RKO (cell line): ENCODE measurements at places on chromosomes 2 and 18.

GRCh38 chr2:234753701-234754100 lies 198.1 kb upstream of the SH3BP4 start:
- DNase-seq = no peak

DNA sequence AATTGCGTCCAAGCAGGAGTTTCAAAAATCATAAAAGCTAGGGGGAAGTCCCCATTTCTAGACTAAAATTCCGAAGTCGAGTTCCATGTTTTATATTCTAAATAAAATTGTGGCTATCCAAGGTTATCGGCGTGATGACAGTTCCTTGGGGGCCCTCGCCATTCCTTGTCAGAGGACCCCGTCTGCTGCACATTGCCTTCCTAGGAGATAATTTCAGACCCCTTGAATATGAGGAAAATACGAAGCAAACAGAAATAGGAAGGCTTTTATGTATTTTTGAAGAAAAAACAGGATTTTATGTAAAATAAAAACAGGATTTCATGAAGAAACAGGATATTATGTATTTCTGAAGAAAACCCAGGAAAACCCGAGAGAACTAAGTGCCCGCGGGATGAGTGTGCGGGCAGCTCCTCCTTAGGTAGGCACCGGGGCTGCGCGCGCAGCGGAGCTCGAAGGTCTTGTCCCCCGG lies 465 bp upstream of the PLEKHA3 start:
- DNase-seq = no peak

DNA sequence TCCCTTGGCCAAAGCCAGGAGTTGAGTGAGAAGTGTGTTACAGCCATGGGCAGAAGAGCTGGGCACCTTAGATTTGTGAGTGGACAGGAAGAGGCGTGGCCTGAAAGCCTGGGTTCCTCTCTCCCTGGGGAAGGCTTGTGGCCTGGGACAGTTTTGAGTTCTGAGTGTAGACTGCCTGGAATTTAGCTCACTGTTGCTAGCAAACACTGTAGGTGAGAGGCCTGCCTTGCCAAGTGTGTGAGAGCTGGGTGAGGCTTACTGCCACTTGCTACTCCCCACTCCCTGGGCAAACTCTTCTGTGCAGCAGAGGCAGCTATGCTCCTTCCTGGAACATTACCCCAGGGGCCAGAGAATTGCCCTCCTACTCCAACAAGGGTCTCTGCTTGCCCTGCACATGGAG lies 150.0 kb upstream of the GALNT5 start:
- DNase-seq = no peak

- DNase-seq = no peak
Measured at GRCh38 chr2:15642815-15643500, 51.3 kb downstream of the DDX1 start.

DNA sequence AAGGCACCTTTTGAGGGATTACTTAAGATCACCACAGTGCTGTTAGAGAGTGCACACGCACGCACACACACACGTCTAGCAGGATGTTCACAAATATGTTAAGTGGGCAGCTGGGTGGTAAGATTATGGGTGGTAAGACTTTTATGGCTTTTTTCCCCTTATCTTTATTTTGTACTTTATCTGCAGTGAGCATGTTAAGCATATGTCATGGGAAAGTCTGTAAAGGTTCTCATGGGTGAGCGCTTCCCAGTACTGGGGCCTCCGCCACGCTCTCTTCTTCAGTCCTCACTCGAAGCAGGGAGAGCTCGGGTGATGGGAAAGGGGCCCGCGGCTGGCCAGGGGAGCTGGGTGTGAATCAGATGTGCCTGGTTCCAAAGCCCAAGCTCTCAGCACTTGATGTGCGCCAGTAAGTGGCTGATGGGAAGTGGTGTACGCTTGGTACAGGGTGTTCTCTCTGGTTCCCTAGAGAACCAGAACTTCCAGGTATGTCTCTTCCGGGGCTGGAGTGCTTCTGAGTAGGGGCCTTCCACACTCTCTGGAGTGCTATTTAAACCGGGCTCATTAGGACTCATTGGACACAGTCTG lies 83.9 kb upstream of the YWHAQ start:
- DNase-seq = no peak

- no peak for DNase-seq
Measured at GRCh38 chr2:67652679-67653078, 255.5 kb downstream of the ETAA1 start.

DNA sequence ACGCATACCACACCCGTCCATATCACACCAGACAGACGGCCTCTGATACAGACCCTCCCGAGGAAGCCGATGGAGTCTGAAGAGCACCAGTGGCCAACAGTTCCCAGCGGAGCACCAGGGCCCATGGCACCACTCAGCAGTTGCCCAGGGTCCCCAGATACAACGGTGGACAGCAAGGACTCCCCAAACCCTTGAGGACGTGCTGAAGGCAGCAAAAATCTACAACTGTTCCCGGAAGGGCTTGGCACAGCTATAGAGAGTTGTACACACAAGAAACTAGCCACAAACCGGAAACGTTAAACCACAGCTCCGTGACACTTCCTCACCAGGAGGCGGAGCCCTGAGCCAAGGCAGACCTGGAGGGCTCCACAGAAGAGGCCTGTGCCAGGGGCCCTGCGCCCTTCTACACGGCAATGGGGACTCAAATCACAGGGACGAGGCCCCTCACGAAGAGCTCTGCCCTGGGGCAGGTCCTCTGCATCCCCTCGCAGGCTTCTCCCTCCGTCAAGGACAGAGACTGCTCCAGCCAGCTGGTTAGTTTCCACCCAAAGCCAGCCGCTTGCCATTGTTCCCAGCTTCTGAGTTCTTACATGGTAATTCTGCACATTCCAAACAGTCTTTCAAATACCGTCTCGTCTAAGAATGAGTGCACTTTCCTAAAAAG lies 133.4 kb downstream of the HDAC4 start:
- no peak for DNase-seq

DNA sequence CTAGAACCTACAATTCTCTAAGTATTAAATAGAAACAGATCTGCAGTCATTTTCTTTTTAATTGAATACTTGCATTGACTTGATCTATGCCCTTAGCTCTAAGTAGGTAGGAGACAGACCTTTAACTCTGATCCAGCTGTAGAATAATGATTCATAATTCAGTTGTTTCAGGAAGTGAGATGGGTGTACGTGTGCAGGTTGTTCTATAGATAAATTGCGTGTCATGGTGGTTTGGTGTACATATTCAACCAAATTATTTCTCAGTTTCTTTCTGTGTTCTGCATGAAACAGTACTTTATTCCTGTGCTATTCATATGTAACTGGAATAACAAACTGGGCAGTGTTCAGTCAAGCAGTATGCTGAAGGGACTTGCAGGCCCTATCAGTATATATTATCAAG lies 34.3 kb upstream of the CD226 start:
- no peak for DNase-seq

GRCh38 chr2:17095340-17095739 lies 422.9 kb downstream of the RAD51AP2 start:
- no peak for DNase-seq

- DNase-seq = peak; percentile 24
Measured at GRCh38 chr2:134193006-134193405, 60.9 kb upstream of the MGAT5 start.

- peak; percentile 9 for DNase-seq
Measured at GRCh38 chr18:35582899-35583558, 1.5 kb downstream of the GALNT1 start.

DNA sequence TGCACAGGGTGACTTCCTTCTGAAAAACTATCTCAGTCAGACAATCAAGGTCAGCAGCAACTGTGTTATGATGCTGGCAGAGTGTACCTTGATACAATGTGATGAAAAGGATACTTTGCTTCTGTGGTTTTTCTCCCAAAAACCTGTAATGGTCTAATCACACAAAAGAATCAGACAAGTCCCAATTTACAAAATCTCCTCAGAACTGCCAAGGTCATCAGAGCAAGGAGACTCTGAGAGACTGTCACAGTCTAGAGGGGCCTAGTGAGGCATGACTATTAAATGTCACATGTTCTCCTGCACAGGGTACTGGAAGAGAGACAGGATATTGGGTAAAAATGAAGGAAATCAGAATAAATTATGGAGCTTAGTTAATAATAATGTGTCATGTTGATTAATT lies 185.4 kb downstream of the ST6GAL2 start:
- no peak for DNase-seq

DNA sequence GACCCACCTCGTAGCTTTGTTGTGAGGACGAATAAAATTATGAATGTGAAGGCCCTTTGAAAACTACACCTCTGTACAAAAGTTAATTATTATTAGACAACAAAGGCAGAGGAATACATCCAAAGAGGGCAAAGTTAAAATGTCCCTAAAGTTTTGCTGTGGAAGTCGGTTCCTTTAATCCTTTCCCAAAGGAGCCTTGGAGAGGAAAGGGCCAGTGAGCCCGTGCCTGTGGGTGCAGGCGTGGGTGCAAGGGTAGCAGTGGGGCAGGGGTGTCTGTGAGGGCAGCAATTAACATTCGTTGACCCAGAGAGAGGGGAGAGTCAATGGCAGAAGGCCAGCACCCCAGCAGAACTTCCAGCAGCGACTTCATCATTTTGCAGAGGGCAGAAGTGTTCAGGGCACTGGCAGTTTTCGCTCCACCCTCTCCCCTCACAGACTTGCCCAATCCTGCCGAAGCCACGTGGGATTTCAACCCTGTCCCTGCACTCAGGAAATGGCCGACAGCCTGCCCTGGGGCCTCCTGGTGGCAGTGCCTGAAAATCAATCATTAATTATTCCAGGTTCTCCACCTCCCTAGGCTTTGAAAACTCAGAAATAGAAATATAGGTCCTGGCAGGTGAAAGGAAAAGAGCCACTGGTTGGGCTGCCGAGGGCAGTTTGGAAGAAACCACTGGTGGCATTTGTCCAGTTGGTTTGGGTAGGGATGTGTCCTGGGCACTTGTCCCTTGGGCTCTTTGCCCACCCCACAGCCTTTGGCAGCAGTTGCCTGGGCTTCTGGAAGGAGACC lies 4.2 kb upstream of the PAX8 start:
- no peak for DNase-seq

GRCh38 chr2:70241340-70241739 lies 7.1 kb downstream of the TIA1 start:
- DNase-seq = no peak

- DNase-seq = peak; percentile 30
Measured at GRCh38 chr18:1848716-1849115, 722.6 kb downstream of the METTL4 start.

GRCh38 chr2:155645791-155646190 lies 686.7 kb downstream of the NR4A2 start:
- no peak for DNase-seq

DNA sequence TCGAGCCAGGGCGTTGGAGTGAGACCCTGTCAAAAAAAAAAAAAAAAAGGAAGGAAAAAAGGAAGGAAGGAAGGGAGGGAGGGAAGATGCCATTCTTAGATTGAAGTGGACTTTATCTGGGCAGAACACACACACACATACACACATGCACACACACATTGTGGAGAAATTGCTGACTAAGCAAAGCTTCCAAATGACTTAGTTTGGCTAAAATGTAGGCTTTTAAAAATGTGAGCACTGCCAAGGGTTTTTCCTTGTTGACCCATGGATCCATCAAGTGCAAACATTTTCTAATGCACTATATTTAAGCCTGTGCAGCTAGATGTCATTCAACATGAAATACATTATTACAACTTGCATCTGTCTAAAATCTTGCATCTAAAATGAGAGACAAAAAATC lies 564 bp upstream of the TTR start:
- DNase-seq = no peak

DNA sequence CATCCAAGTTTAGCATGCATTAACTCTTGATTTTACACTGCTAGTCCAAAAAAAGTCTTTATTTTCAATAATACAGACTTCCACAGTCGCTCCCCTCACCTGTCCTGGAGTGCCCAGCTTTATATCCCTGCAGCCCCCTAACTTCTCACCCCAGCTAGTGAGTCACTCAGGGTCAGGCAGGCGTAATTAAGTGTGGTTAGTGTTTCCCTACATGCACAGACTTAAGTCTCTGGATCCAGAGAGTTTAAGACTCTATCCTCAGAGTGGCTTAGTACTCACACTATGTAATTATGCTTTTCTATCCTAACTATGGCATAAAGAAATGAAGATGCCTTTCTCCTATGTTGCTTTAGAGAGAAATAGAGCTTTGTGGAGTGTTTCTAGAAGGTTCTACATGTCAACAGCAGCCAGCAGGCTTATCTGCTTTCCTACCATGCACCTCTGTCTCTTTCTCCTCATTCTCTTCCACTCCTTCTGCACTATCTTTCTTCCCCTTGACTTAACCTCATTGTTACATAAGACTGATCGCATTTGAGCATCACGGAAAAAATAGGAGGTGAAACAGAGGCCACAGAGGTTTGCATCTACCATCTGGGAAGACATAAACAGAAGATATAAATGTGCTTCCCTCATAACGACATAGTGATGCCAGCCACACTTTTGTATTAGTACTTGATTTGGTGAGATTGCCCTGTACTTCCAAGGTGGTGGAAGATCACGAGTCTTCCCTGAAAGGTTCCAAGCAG lies 34.4 kb upstream of the PMAIP1 start:
- no peak for DNase-seq

DNA sequence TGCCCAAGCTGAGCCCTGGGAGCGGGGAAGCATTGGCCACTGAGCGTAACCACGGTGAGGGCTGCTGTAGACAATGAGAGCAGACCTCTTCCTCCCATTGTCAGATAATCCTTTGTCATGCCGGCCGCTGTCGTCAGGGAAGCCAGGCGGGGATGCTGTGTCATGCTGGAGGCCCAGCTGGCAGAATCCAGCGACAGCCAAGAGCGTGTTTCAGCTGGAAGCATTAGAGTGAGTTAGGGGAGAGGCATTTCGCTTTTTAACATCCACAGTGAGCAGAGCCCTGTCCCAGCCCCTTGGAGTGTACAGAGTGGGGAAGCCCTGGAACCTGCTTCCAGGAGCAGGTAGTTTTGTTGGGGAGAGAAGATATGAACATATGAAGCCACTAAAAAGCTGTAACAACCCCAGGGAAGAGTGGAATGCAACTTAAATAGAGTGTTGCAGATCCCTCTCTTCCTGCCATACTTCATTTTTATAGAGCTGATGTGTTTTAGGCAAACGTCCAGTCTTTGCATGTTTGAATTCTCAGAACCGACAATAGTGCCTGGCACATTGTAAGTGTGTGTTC lies 7.0 kb downstream of the CTIF start:
- no peak for DNase-seq

DNA sequence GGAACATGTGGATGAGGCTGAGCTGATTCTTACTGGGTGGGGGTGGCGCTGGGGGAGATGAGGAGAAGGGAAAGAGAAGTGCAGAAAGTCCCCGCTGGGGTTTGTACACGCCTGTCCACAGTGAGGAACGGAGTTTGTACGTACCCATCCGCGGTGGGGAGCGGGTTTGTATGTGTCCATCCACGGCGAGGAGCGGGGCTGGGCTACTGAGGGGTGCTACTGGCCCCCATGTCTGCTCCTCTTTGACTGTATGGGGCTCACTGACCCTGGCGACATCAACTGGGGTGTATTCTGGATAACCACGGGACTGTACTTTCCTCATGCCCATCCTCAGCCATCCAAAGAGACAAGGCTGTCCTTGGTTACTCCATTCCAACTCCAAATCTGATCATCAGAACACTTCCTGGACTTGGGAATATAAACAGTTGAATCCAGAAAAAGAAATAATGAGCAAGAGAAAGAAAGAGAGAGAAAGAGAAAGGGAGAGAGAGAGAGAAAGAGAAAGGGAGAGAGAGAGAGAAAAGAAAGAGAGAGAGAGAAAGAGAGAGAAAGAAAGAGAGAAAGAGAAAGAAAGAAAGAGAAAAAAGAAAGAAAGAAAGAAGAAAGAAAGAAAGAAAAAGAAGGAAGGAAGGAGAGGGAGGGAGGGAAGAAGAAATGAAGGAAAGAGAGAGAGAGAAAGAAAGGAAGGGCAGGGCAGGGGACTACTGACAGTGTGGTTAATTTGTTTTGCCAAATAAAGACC lies 21.0 kb downstream of the MAL start:
- no peak for DNase-seq

GRCh38 chr2:152227969-152228592 lies 52.5 kb upstream of the STAM2 start:
- DNase-seq = no peak
